ENCODE measurements at places on chromosomes 16 and 17. TPM values are rescaled to one million over a fixed set of nuclear protein-coding genes. Genes with fewer than 3 reads are reported as not detected.

GRCh38 chr17:77504652-77505155 is 363.9 kb downstream of the SEC14L1 start:
- DNase-seq: no peak

DNA sequence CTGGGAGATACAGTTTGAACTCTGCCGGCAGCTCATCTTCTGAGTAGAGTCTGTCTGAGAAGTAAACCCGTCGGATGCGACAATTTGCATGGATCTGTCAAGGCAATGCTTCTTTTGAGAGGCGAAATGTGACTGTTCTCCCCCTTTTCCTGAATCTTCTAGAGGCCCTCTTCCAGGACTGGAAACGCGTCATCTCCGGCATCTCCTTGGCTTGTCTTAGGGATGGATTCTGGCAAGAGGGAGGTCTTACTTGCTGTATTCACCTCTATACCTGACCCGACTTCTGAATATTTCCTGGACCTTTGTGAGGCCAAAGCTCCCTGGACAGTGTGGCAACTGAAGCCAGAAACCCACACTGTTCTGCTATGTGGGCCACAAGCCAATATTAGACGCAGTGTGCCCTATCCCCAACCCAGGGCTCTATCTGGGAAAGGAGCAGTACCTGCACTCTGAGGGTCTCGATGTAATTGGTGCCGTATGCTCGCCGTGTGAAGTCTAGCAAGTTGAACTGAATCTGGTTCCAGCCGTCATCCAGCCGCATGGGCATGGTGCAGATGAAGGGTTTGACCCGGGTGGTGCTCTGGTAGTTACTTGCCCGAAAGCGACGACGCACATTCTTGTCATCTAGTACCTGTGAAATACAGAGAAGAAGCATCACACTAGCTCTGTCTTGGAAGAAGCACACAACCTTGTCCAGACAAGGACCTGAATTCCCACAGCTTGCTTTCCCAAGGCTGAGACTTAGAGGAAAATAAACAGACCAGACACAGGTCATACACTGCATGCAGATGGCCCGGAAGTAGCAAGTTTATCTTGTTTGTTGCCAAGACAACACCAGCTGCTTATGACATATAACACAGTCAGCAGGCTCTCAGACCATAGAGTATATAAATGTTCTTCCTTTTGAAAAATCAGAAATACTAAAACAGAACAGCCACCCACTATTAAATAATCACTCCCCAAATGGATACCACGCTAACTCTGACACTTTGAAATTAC is 14.1 kb downstream of the CFAP20 start:
- DNase-seq: no peak

DNA sequence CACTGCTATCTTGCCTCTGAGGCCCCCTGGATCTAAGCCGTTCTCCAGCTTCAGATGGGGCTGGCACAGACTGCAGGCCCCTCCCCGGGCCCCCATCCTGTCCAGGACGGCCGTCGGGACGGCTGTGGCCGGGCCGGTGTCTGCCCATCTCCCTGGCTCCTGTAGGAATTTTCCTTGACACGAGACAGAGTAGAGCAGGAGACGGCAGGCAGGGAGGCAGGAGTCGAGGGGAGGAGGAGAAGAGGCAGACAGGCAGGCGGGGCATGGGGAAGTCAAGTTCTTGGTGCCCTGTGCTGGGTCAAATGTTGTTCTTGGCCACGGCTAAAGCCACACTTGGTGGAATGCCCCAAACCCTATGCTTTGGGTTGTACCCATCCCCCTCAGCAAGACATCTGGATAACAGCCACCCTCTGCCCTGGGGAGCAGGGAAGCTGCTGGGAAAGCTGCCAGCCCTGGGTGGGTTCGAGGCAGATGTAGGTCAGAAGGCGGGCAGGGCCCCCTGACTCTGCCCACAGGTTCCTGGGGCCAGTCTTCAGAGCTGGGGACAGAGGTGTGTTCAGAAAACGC is 4.0 kb downstream of the C1QTNF1 start:
- no peak for DNase-seq

DNA sequence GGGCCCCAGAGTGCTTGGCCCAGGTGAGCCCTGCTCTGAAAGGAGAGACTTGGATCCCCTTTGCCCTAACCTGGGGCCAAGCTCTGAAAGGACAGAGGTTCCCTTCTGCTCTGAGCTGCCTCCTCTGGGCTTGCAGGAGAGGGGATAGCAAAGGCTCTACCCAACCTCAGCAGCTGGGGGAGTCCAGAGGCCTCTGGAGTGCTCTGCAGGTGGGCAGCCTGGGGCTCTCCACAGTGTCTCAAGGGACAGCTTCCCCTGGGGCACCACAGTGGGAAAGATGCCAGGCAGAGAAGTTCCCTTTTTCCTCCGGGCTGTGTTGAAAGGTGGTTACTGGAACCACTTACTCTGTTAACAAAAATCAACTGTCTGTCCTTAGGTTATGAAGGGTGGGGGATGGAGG is 48.2 kb upstream of the MGAT5B start:
- no peak for DNase-seq

KRTAP29-1 gene
- total RNA-seq: not detected

SPAG9 gene
- 43.2 TPM for total RNA-seq
